ENCODE measurements at places on chromosomes 1 and 21.

GRCh38 chr1:156281693-156282478, 739 bp downstream of the SMG5 start:
- no peak for DNase-seq

GRCh38 chr1:177796561-177796960, 173.3 kb downstream of the SEC16B start:
- DNase-seq, result no peak

DNA sequence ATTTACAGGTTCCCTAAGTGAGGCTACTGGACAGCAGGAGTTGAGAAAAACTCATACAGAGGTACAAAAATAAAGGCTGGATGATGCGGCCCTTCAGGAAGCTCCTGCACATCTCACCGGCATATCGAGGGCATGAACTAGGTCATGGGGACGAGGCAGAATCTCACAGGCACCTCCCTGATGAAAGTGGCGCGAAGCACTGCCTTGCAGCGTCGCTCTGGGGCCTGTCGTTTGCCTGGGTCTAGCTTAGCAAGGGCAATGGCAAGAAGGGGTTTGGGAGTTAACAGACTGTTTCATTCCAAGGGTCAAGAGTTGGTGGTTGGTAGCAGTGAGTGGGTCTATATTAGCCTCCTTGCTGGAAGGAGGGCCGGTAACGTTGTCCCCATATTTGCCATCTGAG, 103.5 kb upstream of the IRF2BP2 start:
- DNase-seq, result no peak

DNA sequence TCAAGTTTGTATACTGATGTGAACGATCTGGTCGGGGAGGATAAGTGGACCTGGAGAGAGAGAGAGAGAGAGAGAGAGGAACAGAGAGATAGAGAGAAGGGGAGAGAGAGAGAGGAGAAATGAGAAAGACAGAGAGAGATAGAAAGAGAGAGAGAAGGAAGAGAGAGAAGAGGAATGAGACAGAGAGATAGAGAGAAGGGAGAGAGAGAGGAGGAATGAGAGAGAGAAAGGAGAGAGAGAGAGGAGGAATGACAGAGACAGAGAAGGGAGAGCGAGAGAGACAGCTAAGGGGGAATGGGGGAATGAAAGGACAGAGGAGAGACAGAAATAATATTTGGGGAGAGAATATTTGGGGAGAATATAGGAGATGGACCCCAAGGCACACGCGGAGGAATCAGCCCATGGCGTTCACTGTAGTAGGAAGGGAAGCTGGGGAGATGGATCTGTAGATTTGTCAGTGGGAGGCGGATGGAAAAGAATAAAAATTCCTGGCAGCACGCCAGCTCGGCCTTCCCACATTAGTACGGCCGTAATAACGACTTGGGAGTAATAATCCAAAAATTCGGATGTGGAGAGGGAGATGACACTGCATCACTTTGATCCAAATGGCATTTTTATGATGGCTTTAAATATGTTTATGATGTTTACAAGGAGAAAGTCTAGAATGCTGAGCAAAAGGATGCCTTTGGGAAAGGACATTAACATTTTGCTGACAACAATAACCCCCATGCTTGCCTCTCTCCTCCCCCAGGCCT, 159.8 kb upstream of the KCNJ6 start:
- DNase-seq, result no peak

DNA sequence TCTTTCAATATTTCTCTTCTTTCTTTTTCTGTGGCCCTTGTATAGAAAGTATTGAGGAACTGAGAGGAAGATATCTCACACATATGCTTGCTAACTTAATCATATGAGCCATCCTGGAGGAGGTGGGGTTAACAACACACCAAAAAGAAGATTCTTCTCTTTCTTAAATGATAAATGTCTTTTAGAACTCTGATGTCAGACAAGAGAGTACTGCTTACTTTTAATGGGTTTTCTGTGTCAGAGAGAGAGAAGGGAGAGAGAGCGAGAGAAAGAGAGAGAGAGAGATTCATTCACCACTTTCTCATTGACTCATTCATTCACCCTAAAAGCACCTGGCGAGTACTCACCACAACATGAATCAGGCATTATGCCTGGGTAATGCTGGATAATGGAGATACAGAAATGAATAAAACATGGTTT, 250.3 kb upstream of the SGIP1 start:
- DNase-seq, result no peak

DNA sequence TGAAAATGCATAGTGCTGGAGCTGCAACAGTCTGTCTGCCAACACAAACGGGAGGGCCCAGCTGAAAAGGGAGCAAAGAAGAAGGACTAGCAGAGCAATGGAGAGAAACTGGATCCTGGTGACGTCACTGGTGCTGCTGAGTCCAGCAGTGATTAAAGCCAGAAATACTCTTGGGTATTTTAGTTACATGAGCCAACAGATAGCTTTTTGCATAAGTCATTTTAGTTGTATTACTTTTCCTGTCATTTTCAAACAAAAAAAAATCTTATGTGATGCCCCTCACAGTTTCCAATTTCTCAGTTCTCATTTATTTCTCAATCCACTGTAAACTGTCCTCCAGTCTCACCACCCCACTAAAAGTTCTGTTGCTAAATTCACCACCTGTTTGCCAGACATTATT, 38.7 kb upstream of the NEK7 start:
- no peak for DNase-seq

GRCh38 chr1:59730759-59731478, 83.8 kb upstream of the HOOK1 start:
- DNase-seq, result peak; percentile 46

DNA sequence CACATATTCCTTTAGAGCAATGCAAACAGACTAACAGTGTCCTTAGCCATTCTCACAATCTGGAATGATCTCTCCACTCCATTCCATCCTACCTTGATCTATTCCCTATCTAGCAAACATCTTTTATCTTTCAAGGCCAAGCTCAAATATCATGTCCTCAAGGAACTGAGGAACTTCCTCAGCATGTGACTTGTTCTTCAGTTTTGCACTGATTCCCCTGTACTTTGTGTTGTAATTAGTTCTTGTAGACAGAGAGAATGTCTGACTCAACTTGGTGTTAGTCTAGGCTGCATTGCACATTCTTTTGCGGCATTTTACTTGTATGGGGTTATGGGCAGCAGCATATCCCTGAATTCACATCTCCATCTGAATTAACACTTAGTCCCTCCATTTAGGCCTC, 31.5 kb upstream of the GJA5 start:
- DNase-seq, result no peak

GRCh38 chr1:183630748-183631147, 4.8 kb downstream of the ARPC5 start:
- no peak for DNase-seq

- no peak for DNase-seq
These were observed 59.4 kb upstream of the CYP2J2 start for GRCh38 chr1:59985911-59986515.

- DNase-seq, result no peak
These were observed 32.3 kb downstream of the YARS1 start for GRCh38 chr1:32784817-32785216.

GRCh38 chr21:45957551-45957950, 24.0 kb upstream of the COL6A1 start:
- DNase-seq, result no peak

DNA sequence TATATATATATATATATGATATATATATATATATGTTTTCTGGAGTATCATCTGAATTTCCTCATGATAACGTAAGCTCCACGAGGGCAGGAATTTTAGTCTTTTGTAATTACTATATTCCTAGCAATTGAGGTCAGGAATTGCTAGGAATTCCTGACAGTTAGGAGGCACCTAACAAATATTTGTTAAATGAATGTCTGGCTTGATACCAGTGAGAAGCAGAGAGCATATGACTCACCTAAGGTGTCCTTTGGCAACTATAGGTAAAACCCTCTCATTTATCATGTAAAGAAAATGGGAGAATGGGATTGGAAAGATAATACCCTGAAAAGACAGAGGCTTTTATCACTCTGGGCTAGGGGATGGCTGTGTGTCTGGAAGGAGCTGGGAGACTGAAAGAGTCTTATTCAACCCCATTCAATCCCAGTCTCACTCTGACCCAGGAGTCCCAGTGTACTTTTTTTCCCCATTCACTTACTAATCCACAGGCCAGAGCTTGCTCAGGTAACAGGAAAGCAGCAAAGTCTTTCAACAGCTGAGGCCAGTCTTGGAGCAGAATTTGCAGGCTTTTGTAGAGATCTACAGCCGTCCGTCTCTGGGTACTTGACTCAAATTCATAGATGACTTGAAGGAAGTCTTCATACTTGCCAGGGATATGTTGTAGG, 71.2 kb downstream of the DAP3 start:
- DNase-seq, result no peak

DNA sequence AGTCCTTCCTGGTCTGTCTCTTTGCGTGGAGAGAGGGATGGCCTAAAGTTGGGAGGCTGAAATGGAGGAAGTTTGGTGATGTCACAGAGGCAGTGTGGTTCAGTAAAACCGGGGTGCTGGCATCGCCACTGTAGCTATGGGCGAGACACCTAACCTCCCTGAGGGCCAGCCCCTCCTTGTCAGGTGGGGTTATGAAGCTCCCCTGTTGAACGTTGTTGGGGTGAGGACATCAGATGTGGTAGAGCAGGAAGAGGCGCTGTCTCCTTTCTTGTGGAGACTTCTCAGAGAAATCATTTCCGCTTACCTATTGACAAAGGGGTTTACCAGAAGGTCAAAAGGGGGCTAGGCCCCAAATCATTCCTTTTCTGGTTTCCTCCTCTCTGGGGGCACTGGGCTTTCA, 294.7 kb downstream of the SIPA1L2 start:
- DNase-seq, result no peak

GRCh38 chr1:194830387-194830786, 1644.0 kb upstream of the B3GALT2 start:
- DNase-seq, result no peak

DNA sequence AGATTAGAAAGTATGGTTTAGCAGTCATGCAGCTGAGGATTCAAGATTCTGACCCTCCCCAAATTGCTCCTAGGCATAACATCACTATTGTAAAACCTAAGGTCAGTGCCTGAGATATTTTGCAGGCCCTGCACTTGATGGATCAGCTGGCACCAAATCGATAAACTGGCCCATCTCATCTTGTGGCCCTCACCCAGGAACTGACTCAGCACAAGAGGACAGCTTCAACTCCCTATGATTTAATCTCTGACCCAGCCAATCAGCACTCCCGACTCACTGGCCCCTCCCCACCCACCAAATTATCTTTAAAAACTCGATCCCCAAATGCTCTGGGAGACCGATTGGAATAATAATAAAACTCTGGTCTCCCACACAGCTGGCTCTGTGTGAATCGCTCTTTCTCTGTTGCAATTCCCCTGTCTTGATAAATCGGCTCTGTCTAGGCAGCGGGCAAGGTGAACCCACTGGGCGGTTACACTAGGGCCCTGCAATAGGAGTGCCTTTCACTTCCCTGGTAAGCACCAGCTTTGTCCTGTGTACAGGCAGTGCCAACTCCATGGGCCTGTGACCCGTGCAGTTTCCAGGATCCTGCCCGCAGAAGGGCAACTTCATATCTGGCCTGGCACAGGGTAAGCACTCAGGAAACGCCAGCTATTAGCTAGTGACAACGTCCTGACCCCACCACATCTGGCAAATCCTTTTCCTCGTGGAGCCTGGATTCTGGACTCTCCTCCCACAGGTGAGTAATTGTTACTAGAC, 28.7 kb upstream of the SLC2A5 start:
- DNase-seq, result no peak

DNA sequence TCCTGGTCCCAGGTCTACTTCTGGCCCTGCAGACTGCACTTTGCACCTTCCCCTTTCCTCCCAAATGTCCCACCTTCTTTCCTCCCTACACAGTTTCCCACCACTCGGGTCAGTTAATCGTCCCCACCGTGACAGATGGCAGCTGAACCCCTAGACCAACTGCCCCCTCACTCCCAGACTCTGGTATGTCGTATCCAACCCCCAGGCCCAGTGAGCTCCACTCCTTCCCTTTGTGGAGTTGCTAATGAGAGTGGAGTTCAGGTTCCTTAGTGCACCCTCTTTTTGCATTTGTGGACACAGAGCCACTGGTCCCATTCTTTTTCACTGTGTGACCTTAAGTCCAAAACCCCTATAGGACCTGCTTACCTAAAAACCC, 1.8 kb downstream of the MAN1C1 start:
- no peak for DNase-seq

- no peak for DNase-seq
These were observed 18.7 kb downstream of the C21orf58 start for GRCh38 chr21:46304955-46305354.

GRCh38 chr1:216785737-216786136, 62.5 kb upstream of the ESRRG start:
- DNase-seq, result no peak

DNA sequence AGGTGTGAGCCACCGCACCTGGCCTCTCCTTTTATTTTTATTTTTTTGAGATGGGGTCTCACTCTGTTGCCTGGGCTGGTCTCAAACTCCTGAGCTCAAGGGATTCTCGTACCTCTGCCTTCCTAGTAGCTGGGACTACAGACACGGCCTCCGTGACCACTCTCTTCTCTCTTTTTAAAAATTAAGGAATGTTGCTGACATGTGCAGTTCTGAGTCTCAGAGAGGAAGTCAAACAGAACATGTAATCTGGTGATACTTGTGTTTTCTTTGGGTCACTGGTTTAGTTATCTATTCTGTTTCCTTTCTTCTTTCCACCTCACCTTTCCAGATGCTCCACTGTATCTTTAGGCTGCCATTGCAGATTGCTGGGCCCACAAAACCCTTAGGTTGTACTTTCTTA, 2.7 kb downstream of the WDTC1 start:
- no peak for DNase-seq

- no peak for DNase-seq
These were observed at the start of gene ST6GALNAC5 for GRCh38 chr1:76867342-76868130. ST6GALNAC5 (plus strand) TSS chr1:76867480.

GRCh38 chr21:45859762-45860357, 121.7 kb upstream of the COL6A1 start:
- DNase-seq, result no peak

GRCh38 chr1:24960071-24960801, 30.2 kb upstream of the RUNX3 start:
- no peak for DNase-seq

- no peak for DNase-seq
These were observed 56.4 kb upstream of the SAMSN1 start for GRCh38 chr21:14602382-14602958.

DNA sequence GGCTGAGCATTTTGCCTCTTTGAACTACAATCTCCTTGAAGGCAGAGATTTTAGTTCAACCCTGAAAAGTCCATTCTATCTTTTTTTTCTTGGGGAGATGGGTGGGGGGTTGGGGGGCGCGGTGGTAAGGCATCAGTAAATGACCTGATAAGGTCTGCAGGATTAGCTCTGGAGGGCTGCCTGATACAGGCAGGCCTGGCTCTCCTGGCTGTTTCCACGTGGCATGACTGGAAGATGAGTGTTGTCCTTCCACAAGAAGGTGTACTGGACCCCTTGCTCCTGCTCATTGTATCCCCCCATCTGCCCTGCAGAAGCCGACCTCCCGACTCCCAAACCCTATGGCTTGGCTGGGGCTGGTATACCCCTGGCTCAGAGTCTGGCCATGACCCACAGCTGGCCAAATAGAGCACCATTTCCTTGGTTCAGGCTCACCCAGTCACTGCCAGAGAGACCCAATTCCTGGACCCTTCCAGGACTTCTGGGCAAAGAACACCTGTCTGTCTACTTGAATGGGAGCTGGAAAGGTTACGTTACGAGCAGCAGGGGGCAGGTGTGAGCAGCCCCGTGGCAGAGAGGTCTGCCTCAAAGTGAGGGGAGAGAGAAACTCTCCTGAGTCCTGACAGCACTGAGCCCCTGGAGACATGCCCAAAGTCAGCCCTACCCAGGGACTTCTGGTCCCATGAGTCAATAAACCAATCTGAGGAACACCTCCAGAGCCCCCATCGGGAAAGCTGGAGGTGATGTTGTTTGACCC, 17.0 kb downstream of the DHRS3 start:
- peak; percentile 60 for DNase-seq

Measured in liver (tissue), 10 donors.